IPS-NIHi11 (cell line): ENCODE measurements at places on chromosomes 13 and 19.
A peak's percentile ranks its signal among the peaks of the same experiment; 100 is the strongest.

DNA sequence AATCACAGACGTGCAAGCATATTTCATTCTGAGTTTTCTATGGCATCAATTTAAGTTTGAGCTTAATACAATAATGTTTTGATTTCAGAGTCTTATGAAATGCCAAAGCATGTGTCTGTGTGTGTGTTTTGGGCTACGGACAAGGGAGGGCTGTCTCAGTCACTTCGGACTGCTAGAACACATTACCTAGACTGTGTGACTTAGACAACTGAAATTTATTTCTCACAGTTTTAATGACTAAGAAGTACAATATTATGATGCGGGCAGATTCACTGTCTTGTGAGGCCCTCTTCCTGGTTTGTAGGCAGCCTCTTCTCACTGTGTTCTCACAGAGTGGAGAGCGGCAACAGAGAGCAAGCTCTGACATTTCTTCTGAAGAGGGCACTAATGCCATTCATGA is 1202.0 kb downstream of the EFNB2 start:
- DNase-seq: no peak

GRCh38 chr13:97221466-97221865 is 667 bp upstream of the MBNL2 start:
- DNase-seq: no peak

DNA sequence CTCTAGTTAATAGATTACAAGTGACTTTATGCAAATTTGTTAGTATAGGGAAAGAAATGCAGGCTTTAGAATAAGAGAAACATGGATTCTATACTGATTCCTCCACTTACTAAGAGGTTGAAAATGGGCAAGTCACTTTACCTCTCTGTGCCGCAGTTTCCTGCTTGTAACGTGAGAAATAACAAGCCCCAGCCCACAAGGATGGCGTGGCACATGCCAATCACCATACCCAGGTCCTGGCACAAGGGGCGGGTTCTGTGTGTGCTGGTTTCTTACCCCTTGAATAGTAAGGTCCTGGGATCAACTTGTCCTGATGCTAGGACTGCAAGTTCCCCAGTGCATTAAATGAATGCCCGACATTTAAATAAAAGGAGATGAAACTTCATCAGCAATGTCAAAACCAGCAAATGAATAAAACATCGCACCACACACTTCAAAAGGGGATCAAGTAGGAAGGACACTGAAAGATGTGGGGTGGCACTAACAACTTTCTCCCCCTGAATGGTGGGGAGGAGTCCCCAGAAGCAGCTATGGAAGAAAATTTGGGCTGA is 7.9 kb upstream of the SIGLEC9 start:
- no peak for DNase-seq

GRCh38 chr19:19637186-19637522 is 6.3 kb downstream of the GMIP start:
- no peak for DNase-seq

- DNase-seq: no peak
Measured at GRCh38 chr19:43439032-43439708, 24.5 kb downstream of the TEX101 start.

- peak; percentile 38 for DNase-seq
Measured at GRCh38 chr19:38304352-38304865, 358 bp downstream of the C19orf33 start.

DNA sequence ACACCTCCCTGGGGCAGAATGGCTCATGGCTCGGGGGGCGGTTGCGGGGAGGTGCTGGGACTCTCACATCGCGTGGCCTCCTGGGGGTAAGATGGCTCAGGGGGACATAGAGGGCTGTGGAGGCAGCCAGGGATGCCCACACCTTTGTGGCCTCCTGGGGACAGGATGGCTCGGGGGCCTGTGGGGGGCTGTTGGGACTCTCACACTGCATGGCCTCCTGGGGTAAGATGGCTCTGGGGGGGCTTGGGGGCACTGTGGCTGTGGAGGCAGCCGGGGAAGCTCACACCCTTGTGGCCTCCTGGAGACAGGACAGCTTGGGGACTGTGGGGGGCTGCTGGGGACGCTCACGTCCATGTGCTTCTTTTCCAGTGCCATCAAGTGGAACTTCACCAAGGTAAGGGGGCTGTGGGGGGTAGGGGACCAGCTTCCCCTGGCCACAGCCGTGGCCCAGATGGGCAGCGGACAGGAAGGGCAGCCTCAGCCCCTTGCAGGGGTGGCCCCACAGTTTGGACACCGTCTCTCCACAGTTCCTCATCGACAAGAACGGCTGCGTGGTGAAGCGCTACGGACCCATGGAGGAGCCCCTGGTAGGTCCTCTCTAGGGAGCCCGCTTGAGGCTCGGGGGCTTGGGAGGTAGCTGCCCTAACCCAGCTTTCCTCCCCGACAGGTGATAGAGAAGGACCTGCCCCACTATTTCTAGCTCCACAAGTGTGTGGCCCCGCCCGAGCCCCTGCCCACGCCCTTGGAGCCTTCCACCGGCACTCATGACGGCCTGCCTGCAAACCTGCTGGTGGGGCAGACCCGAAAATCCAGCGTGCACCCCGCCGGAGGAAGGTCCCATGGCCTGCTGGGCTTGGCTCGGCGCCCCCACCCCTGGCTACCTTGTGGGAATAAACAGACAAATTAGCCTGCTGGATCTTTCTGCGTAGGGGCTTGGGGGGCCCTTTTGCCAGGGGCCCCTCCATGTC is 2.4 kb downstream of the GPX4 start:
- DNase-seq: no peak

GRCh38 chr13:99282264-99283231 is 24.4 kb upstream of the GPR18 start:
- DNase-seq: no peak

DNA sequence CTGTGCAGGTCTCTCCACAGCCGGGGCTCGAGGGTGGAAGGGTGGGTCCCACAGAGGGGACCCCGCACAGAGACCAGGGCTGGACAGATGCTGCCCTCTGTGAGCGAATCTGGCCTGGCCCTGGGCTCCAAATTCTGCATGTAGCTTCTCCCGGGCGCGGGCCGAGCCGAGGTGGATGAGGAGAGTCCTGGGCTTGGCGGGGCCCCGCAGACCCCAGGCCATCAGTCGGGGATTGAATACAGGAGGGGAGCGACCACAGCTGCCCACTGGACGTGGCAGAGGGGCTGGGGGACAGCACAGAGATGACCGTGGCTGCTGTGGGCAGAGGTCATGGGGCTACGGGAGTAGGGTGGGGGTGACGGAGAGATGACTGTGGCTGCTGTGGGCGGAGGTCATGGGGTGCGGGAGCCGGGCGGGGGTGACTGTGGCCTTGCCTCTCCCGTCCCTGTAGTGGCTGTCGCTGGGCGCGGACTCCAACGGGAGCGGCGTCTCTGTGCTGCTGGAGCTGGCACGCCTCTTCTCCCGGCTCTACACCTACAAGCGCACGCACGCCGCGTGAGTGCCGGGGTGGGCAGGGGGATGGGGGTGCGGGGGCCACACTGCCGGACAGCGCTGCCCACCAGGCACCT is 15.5 kb downstream of the NCLN start:
- DNase-seq: no peak
